Stimulated activated CD8-positive, alpha-beta memory T cell treated with anti-CD3 and anti-CD28 coated beads, Interleukin-4, amount 100 ng/mL, for 1 hour (primary cell): ENCODE measurements at places on chromosomes 7 and 10.

DNA sequence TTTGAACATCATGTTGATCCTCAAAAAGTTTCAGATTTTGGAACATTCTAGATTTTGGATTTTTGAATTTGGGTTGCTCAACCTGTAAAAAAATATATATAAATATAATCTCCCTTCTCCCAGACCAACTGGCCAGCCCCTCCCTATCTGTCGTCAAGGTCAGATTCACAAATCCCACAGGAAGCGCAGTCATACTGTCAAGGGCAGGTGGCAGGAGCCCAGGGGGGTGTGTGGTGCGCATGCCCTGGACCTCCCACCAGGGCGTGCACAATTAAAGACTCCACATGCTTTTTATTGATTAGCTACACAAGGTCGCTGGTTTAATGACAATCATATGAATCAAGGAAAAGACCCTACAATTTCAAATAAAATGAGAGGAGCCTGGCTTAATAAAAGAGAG, 77.0 kb upstream of the EEPD1 start:
- DNase-seq = no peak

- DNase-seq = no peak
These were observed 436 bp downstream of the GNB2 start for GRCh38 chr7:100673942-100674410.

GRCh38 chr10:129780901-129781795, 182.9 kb downstream of the EBF3 start:
- DNase-seq = no peak

DNA sequence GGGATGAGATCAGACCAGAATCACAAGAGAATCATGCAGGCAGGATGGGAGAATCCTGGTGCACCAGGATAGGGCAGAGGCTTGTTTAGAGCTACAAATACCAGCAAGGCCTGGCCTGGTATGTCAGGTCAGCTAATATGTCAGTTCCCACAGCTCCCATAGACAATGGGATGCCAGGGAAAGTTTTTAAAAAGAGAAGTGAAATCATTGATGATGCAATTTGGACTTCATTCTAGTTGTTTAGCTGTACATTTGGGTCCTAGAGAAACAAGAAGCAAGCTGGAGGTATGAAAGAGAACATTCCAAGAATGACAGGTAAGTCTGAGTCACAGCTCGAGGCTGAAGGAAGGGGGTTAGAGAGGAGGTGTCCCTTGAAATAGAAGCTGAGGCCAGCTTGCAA, 45.2 kb downstream of the GPR141 start:
- DNase-seq = no peak

DNA sequence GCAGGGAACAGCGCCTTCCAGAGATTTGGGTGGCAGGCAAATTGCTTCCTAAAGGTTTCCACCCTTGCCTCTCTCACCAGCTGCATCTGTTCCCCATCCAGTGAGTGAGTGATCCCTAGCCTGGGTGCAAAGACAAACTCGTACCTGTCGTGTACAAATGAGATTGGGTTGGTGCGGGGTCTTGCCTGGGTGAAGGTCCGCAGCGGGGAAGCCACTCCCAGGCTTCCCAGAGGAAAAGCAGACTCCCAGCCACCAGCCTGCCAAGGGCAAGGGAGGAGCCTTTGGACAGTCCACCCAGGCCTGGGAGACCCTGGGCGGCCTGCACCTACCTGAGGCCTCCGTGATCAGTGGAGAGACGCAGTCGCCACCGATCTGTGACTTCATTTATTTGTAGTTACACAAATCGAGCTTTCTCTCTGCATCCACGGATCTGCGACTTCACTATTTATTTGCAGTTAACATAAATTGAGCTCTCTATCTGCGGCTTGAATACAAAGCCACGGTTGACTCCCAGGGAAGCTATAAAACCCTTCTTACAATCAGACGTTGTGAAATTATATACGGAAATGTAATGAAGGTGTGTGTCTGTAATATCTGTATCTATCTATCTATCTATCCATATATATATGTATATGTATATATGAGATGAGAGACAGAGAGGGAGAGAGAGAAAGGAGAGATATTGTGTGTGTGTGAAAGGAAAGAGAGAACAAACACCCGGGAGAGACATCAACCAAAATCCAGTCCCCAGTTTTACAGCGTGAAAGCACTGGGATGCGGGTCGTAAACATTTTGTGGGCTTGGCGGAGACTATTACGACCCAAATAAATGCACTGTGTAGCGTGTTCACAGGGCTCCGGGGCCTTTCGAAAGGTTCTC, 3.0 kb upstream of the HOXA7 start:
- DNase-seq = no peak

- DNase-seq = no peak
These were observed 111.2 kb downstream of the EEPD1 start for GRCh38 chr7:36264123-36264801.

- DNase-seq = no peak
These were observed 247.9 kb upstream of the PTN start for GRCh38 chr7:137591421-137591837.

GRCh38 chr10:119190353-119190752, 11.7 kb upstream of the PRDX3 start:
- no peak for DNase-seq
